Anterior cingulate cortex (tissue), 58 donors: ENCODE measurements at places on chromosomes 3 and 15.

GRCh38 chr15:85831415-85832113 is 36.8 kb upstream of the KLHL25 start:
- peak; percentile 37 for DNase-seq

DNA sequence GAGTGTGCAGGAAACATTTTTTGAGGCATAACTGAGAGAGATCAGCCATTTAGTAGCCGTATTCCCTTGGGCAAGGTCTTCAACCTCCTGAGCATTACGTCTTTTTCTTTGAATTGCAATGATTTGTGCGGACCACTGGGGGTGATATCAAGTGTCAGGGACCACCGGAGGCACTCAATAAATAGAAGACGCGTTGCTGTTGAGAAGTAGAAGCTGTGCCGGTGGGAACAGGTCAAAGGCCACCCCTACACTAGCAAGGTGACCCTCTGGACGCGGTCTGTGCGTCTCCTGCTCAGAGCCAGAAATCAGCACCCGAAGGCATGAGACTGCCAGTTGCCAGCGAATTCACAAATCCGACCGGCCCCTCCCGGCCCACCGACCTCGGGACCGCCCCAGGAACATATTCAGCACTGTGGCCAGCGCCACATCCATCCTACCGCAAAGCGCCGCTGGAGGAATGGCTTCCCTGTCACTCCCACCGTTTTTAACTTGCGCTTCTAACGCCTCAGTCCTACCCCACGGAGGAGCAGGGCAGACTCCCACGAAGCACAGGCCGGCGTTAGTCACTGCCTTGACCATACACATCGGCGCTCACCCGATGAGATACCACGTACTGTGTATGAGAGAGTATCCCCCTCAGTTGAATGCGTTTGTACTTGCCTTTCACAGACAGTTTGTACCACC is 1.4 kb upstream of the GHSR start:
- no peak for DNase-seq

GRCh38 chr3:43770426-43771103 is 79.8 kb downstream of the ABHD5 start:
- no peak for DNase-seq

GRCh38 chr15:44264148-44264547 is 24.4 kb upstream of the GOLM2 start:
- no peak for DNase-seq

DNA sequence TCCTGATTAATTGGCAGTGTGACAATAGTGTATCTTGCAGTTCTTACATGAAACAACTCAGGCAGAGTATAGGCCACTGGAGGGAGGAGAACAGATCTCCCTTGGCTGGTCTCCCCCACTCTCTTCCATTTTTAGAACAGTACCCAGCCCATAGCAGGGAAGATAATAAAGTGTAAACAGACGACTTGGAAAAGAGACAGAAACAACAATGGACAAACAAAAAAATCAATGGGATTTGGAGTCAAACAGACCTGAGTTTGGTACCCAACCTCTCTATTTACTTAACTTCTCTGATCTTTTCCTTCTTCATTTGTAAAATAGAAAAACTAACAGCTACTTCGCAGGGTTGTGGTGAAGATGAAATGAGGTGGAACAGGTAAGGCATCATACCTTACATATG is 58.7 kb upstream of the SNTN start:
- no peak for DNase-seq

DNA sequence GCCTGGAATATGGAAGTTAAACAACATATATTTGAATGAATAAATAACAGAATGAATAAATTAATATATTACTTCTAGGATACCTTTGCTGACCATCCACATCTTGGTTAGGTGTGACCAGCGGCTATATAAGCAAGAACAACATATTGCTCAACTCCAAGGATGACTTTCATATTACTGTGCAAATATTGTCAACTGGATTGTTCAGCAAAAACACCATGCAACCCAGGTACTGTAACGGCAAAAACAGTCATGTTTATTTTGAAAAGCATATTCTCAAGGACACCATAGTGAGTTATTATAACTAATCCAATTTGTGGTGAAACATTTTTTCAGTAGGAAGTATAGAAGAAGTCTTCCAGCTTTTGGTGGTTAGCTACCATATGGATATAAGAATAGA is 907.9 kb downstream of the IGSF11 start:
- DNase-seq, result no peak

- no peak for DNase-seq
Observed at GRCh38 chr3:23781051-23781450, 24.7 kb upstream of the UBE2E1 start.

DNA sequence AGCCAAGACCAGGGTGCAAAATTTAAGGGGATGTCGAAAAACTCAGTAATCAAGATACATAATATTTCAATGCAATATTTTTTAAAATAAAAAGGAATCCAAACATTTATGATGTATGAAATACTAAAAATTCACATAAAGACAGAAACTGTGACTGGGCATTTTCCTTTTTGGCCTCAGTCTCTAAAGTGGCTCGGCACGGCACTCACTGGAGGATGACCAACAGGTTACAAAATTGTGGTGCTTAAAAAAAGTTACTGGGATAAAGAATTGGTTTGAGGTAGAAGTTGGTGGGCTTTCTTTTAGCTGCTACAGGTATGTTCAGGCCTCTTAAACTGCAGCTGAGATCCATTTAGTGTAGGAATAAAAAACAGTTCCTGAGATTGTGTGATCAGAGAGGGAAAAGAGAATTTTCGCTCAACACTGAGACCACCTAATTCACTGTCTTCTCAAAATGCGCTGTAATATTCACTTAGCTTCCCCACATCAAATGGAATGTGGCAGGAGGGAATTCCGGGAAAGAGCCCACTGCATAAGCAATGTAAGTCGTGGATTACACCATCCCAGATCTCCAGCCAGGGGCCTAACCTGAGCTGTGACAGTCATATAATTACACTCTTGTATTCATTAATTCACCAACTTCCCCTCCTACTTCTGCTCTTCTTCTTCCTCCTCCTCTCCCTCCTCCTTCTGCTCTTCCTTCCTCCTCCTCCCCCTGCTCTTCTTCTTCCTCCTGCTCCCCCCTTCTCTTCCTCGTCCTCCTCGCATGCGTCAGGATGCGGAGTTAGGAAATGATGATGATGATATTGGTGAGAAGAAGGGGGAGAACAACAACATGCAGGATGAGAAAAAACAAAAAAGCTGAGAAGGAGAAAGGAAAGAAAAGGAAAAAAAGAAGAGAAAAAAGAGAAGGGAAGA is 45.9 kb downstream of the HES1 start:
- no peak for DNase-seq

DNA sequence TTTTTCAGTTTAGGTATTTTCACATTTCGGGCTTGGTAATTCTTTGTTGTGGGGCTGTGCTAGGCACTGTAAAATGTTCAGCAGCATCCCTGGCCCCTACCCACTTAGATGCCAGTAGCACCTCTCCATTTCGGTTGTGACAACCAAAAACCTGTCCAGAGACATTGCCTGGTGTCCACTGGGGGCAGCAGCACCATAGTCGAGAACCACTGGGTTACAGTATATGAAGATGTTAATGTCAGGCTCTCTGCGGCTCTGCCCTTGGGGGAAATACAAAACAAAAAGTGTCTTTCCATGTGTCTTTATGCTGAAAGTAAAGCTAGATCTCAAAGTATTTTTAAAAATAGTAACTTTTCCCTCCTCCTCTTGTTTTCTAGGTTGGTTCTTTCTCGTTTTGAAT is 177.2 kb downstream of the ITPR1 start:
- DNase-seq, result no peak

DNA sequence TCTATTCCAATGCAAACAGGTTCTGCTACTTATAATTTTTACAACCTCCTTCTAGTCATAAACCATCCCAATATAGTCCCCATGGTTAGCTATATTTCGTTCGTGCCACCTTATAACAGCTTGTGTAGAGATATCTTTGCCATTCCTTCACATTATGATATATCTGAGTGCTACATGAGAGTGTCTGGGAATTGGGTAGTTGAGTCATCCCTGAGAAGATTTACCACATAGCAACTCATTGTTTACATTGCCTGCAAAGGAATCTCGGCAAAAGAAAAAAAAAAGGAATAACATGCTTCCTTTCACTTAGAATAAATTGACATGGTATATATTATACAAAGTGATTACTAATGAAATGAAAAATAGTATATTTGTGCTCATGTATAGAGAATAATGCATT is 86.0 kb upstream of the VGLL3 start:
- DNase-seq, result no peak

DNA sequence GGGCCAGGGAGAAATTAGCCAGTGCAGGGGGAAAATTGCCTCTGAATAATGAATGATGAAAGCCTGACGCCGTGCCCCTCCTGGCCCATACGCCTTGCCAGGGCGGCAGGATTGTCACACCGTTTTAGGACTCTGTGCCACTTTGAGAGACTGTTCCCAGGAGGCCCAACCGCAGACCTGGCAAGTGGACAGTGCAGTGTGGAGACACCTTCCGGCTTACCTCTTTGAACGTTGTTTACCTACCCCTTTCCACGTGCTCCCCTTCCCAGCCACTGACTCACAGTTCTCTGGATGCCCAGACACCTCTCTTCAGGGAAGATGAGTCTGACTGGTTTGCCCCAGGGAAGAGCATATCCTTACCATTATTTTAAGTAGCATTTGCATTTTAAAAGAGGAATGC is 84.0 kb upstream of the PXYLP1 start:
- no peak for DNase-seq

GRCh38 chr3:151305060-151305774 is 11.4 kb downstream of the GPR87 start:
- no peak for DNase-seq

DNA sequence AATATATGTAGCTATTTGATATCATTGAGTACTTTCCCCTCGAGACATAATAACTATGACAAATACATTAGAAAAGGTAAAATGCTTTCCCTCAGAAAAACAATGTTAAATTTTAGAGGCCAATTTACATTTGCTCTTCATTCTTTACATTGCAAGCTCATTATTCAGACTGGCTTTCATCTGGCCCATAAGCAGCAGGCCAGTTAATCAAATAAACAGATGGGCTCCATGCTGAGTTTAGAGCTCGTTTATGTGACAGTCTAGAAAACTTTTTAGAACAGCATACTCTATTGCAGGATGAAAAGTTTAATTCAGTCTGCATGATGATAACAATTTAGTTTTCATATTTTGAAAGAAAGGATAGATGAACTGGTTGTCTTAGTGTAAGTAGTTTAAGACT is 150.6 kb downstream of the DUT start:
- DNase-seq, result no peak

- no peak for DNase-seq
Observed at GRCh38 chr3:64911138-64911537, 223.3 kb upstream of the ADAMTS9 start.

DNA sequence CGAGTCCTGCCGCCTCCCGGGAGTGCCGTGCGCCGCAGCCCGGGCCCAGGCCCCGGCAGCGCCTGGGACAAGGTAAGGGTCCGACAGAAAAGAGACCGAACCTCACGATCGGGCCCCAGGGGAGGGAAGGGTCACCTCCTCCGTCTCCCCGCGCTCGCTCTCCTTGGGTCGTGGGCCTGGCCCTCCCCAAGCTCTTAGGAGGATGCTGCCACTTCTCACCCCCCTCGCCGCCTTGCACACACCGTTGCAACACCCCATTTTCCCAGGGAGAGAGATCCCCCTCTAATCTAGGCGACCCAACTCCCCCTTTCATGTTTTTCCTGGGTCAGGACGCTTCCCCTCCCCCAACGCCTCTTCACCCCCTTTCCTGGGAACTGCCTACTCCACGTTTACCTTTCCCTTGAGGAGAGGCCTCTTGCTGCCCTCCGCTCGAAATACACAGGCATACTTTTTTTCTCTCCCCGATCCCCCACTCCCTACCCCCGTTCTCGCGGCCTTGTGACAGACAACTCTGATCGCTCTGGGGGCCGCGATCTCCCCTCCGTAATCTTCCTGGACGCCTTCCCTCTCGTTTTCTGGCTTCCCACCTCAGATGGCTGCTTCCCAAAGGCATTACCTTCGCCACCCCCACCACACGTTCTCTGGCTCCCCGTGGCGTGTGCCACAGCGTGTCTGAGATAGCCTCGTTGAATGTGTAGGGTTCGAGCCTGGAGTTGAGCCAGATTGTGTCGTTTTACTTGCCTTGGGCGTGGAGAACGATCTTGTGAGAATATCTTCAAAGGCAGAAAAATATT is 688 bp downstream of the SETD5 start:
- DNase-seq, result peak; percentile 36

GRCh38 chr3:137047240-137047639 is 89.5 kb downstream of the IL20RB start:
- DNase-seq, result no peak

GRCh38 chr3:125212091-125212508 is 448 bp downstream of the SLC12A8 start:
- no peak for DNase-seq

GRCh38 chr15:69610277-69610676 is 157.7 kb downstream of the RPLP1 start:
- DNase-seq, result no peak

DNA sequence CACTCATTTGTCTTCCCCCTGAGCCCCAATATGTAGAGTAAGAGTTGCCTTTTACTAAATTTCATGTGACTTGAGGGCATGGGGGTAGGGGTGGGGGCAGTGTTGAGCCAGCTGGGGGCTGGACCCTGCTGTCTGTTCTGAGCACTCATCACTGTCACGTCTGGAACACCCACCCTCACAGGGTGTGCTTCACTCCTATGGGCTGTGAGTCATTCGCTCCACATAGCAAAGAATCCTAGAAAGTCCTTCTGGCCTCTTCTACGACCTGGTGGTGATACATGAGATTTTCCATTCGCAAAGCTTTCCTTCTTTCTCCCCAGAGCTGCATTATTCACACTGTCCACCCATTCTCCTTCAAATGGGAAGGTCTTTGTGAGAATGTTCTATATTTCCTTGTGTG is 43.6 kb upstream of the MGLL start:
- no peak for DNase-seq

GRCh38 chr15:89907289-89907688 is 5.5 kb downstream of the ARPIN start:
- DNase-seq, result no peak

DNA sequence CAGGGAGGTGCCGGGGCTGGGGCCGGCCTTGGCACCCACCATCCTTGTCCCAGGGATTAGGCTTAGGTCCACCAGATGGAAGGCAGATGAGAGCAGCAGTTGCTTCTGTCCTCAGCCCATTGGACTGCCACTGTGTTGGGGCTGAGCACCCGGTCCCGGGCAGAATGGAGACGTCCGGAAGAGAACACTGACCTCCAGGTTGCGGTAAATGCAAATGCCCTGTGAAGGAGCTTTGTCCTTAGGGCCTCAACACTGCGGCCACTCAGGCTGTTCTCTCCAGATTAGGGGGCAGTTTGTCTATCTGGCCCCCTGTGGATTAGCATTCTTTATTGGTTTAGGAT is at the start of gene SERINC4:
TSS of gene SERINC4 (minus strand) at position 276 of the 341 bp plus-strand sequence. CDS start at position 42, 234 bp downstream.
- DNase-seq, result no peak

DNA sequence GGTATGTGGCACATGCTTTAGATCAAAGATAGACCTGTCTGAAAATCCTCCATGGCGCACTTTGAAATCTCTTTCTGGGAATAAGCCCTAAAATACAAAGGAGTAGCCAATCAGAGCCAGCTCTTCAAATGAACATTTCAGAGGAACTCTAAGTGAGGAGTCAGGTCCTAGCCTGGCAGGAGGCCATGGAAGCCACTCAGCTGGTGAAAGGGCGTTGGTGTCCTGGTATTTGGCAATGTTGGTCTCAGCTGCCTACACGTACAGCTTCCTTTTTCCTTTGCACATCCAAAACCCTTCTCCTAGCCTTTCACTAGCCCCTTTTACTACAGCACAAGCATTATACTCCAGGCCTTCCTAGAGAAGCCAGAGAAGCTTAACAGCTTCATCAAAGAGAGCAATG is 5.5 kb downstream of the WDR73 start:
- no peak for DNase-seq

GRCh38 chr15:69000091-69000490 is 14.4 kb upstream of the NOX5 start:
- no peak for DNase-seq
